Suppressor macrophage treated with lipopolysaccharide for 4 hours (primary cell): ENCODE measurements at places on chromosomes 7 and 10.

DNA sequence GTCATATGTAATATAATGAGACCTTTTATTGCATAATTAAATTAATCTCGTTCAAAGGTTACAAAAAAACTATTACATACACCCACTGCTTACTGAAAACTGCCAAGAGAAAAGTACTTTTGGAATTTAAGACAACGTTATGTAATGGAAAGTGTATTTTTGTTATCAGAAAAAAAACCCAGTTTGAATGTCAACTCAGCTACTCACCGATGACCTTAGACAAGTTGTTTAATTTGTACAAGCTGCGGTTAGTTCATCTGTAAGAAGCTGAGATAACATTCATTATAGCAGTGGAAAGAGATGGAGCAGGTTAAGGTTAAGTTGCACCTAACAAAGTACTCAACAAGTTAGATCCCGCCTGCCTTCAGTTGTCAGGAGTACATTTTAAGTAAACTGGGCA, 1.1 kb downstream of the PSMA2 start:
- DNase-seq, result peak; percentile 41

- DNase-seq, result peak; percentile 40
Observed at GRCh38 chr10:31528831-31529230, 209.8 kb downstream of the ZEB1 start.

- DNase-seq, result no peak
Observed at GRCh38 chr7:146397141-146397540, 280.5 kb downstream of the CNTNAP2 start.

GRCh38 chr10:94785211-94785610, 22.7 kb downstream of the CYP2C19 start:
- DNase-seq, result no peak

- DNase-seq, result no peak
Observed at GRCh38 chr7:142785841-142786250, 15.1 kb downstream of the PRSS2 start.

GRCh38 chr7:149633976-149634945, 136.7 kb upstream of the ZNF746 start:
- DNase-seq, result no peak

- no peak for DNase-seq
Observed at GRCh38 chr10:103877861-103878260, 22.5 kb upstream of the SH3PXD2A start.

DNA sequence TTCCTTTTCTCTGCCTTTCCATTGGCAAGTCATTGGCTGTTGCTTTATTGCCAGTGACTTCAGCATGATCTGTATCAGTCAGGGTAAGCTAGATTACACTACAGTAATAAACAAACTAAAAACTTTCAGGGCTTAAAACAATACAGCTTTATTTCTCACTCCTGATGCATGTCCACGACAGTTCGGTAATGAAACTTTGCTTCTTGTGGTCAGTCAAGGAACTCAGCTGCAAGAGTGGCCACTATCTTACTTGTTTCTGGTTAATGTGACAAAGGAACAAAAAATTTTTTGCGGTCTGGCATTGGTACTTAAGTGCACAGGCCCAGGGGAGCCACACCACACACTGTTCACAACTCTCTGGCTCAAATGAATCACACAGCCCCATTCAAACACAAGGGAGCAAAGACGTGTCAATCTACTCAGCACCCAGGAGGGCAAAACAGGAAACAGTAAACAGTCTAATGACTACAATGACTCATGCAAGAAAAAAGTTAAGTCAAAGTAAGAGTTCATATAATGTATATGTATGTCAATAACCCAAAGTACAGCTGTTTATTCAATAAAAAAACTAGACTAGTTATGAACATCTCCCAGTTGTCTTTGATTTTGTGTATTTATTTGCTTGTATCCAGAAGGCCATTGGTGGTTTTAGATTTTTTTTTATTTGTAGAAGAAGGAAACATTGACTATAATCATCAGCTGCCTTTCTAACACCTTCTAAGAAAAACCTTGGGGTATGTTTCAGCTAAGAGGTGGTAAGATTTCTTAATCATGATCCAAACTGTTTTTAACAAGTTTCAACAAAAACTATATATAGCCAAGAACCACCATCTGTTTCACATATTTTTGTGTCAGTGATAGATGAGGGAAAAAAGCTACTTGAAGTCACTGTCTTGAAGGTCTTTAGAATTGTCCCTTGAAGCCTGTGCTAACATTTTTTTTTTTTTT, 134.4 kb upstream of the FAM3C start:
- no peak for DNase-seq

GRCh38 chr10:69516316-69516715, 56.9 kb downstream of the NEUROG3 start:
- DNase-seq, result peak; percentile 5

DNA sequence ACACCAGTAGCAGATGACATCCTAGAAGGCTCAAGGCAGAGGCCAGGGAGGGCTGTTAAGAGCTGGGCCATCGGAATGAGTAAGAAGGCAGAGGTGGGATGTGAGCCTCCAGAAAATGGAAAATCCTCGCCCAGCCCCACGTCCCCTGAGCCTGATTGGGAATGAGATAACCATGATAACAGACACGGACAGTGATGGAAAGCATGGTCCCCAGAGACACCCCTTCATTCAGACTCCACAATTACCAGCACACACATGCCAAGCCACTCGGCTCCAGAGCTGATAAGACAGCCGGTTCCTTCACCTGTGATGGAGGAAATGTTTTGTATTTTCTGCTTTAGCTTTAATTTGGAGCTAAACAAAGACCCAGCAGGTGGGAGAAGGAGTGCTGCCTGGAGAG, 106.0 kb downstream of the GRID1 start:
- no peak for DNase-seq

DNA sequence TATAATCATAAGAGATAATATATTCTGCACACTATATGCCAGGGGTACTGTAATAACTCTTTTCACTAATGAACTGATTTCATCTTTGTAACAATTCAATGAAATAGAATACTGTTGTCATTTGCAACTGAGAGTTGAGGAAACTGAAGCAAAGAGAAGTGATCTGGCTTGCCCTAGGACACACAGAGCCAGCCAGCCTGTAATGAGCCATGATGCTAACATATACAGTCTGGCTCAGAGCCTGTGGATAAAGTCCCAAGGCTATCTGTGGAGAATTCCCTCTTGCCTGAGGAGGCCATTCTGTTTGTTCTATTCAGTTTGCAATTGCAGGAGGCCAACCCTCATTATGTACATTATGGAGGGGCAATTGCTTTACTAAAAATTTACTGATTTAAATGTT, 241.3 kb downstream of the CXCL12 start:
- no peak for DNase-seq

GRCh38 chr10:24360282-24361127, 151.6 kb downstream of the KIAA1217 start:
- DNase-seq, result peak; percentile 31

DNA sequence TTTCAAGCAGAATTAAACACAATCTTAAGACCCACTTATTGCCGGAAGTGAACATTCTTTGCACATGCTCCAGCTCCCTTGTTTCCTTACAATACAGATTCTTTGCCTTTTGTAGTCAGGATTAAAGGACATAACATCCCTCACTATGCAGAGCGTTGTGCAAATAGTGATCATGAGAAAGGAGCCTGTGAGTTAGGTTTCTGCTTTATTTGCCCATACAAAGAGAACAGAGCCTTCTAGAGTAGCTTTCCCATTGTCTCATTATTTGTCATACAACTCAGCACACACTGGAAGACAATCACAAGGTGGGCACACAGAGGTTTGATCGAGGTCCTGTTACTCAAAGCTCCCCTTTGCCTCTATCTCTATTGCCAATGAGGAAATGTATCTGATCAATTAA, 48.2 kb upstream of the WDR11 start:
- no peak for DNase-seq
